ENCODE measurements at places on chromosomes 12 and 14. TPM values are rescaled to one million over a fixed set of nuclear protein-coding genes. Genes with fewer than 3 reads are reported as not detected.

The SLC39A9 gene
- 57.3 TPM for total RNA-seq

The SLC17A8 gene
- total RNA-seq: not detected

The FSCB gene
- total RNA-seq: not detected

The IRAK3 gene
- total RNA-seq: 111 TPM

The CLEC4A gene
- total RNA-seq: 4.3 TPM

The TMPRSS12 gene
- not detected for total RNA-seq

The EML5 gene
- total RNA-seq: 0.19 TPM

The LYZ gene
- total RNA-seq: 47.7 TPM

The IL25 gene
- not detected for total RNA-seq

The KRT77 gene
- 0.17 TPM for total RNA-seq

The OTOGL gene
- total RNA-seq: 0.19 TPM

The SPATS2 gene
- total RNA-seq: 13.8 TPM

The TCL1B gene
- not detected for total RNA-seq

The MIPOL1 gene
- total RNA-seq: 7.6 TPM

The TAS2R13 gene
- total RNA-seq: 5.5 TPM

The SLC35E3 gene
- total RNA-seq: 7.0 TPM

The LMO3 gene
- 179 TPM for total RNA-seq

The MGP gene
- total RNA-seq: 192 TPM

The TROAP gene
- total RNA-seq: 0.16 TPM

The NUAK1 gene
- total RNA-seq: 13.8 TPM

The SLC25A21 gene
- not detected for total RNA-seq

The KRT71 gene
- total RNA-seq: not detected

The KRT2 gene
- not detected for total RNA-seq

The DPF3 gene
- total RNA-seq: not detected

The MED6 gene
- 39.6 TPM for total RNA-seq
